ENCODE measurements at places on chromosomes 12 and 14.

DNA sequence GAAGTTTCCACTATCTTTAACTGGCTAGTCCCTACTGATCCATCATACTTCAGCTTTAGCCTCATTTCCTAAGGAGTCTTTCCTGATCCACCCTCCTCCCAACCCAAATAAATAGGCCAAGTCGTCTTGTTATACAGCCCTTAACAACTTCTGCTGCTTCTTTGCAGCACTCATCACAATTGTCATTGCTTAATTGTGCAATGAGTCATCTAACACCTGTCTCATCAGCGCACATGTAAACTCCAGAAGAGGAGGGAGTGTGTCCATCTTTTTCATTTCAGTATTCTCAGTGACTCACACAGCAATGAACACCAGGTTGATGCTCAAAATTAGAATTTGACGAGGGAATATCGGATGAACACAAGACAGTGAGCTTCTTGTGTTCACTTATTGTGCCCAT is 87.3 kb downstream of the SUDS3 start:
- no peak for DNase-seq

DNA sequence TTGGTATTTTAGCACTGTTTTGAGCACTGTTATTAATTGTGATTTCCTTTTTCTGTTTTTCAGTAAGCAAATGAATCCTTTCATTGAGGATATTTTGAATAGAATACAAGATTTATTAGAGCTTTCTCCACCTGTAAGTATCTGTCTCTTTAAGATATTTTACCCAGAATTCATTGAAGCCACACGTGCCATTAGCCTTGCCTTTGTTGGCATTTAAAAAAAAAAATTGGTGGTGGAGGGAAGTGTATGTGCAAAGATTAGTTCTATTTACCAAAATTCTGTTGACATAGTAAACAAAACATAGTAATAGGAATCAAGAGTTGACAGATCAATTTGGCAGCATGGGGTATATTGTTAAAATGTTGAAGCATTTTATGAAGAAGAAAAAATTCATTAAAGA is 23.8 kb downstream of the XPOT start:
- DNase-seq = no peak

DNA sequence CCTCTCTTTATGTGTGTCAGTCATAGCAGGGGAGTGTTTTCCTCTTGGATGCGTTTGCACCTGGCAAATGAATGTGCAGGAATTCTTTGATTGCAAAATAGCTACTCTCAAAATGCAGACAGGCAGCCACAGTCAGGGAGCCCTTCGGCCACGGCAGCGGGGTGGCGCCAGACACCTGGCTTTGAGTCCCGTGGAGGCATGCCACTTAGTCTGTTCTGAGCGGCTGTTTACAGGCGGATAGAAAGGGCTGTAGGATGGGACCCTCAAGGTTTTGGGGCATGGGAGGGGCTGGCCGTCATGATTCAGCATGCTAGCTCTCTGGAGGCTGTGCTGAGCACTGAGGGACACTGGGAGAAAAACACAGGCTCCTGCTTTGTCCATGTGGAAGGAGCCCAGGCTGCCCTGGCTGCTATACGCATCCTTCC is 117.1 kb downstream of the SLC25A47 start:
- peak; percentile 65 for DNase-seq

DNA sequence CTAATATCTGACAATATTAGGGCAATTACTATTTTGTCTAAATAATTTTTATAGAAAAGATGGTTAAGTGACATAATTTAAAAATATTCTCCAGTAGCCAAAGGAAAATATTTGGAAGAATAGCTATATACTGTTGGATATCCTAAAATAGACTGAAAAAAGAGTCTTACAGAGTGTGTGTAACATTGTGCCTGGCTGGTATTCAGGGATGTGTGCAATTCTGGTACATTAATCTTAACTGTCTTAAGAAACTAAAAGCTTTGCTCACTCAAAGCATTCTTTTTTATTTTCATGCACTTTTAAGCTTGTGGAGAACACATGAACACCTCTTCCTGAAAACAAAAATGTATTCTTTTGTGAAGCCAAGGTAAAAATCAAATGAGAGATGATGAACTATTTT is 10.1 kb upstream of the NR2C1 start:
- peak; percentile 24 for DNase-seq

- DNase-seq = peak; percentile 61
These were observed 36.2 kb downstream of the SYNE3 start for GRCh38 chr14:95480109-95480886.

DNA sequence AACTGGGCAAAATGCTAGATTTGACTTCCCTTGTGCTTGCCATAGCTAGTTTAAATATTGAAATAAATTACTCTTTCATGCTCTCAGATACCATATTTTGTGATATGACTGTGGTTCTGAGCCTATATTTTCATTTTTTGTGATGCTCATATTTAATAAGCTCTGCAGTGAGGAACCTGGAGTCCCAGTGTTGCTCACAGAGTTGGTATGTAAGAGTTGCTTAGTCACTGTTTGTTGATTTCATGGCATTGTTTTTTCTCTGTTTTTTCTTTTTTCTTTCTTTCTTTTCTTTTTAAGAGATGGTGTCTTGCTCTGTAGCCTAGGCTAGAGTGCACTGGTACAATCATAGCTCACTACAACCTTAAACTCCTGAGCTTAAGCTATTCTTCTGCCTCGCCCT is 750.5 kb upstream of the TMEM132C start:
- peak; percentile 47 for DNase-seq

DNA sequence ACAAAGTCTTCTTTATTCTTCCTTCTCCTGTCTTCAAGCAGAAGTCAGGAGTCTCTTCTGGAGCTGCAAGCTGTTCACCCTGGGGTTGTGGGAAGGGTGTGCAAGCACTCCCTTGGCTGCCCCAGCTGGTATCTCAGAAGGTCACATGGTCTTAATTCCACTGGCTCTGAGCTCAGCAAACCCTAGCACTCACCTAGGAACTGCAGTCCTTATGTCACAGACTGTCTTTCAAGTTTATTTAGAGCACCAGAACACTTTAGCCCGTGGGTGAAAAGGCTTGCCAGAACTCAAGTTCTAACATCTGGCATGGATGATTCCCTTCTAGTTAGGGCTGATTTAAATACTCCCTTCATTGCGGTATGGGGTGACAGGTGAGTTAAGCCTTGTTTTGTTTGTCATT is 379.0 kb downstream of the CCER1 start:
- no peak for DNase-seq

Measured in EH (cell line).